ENCODE measurements at places on chromosomes 1 and 21.

DNA sequence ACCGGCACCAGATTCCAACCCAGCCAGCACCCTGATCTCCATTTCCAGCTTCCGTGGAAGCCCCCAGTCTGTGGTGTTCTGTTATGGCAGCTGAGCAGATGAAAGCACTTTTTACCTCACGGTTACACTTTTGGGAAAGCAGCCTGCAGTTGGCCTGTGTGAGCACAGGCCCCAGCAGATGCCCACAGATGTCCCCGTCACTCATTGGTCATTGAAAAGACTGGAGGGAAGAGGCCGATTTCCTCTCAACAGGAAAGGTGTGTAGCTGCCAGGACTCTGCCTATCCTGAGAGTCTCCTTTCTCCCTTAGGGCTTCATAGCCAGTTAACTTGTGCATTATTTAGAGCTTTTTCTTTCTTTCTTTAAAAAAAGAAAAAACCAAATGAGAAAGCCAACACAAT, 123.0 kb downstream of the PCBP3 start:
- no peaks in the 10 kb centered on the region for H3K36me3 ChIP-seq
- no peaks in the 10 kb centered on the region for H3K27me3 ChIP-seq
- H3K4me3 ChIP-seq = no peak overlapping the region
- H3K27ac ChIP-seq = peak overlapping the region; percentile 92
- peak; percentile 53 for DNase-seq

- no peaks in the 10 kb centered on the region for H3K27me3 ChIP-seq
- H3K36me3 ChIP-seq = peaks cover 65% of the 10 kb centered on the region
- peak; percentile 24 for DNase-seq
- no peak overlapping the region for H3K4me3 ChIP-seq
- peaks cover 23% of the 10 kb centered on the region for H3K4me1 ChIP-seq
Observed at GRCh38 chr1:224425279-224425884, 9.2 kb downstream of the WDR26 start.

GRCh38 chr1:68166348-68166747, 66.0 kb downstream of the WLS start:
- no peak for DNase-seq
- no peak overlapping the region for H3K27ac ChIP-seq
- H3K27me3 ChIP-seq = no peaks in the 10 kb centered on the region
- no peaks in the 10 kb centered on the region for H3K4me1 ChIP-seq

DNA sequence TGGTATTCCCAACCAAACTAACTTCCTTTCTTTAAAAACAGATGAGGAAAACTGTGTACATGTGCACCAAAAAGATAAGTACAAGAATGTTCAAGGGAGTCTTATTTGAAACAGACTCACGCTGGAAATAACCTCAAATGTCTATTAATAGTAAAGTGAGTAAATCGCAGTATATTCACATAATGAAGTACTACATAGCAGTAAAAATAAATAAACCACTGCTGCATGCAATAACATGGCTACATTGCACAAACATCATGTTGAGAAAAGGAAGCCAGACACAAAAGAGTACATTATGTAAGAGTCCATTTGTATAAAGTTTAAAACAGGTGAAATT, 5.2 kb upstream of the DENND2D start:
- peaks cover 59% of the 10 kb centered on the region for H3K4me1 ChIP-seq
- H3K36me3 ChIP-seq = no peaks in the 10 kb centered on the region
- H3K4me3 ChIP-seq = no peak overlapping the region
- no peaks in the 10 kb centered on the region for H3K27me3 ChIP-seq
- DNase-seq = no peak

- no peaks in the 10 kb centered on the region for H3K4me1 ChIP-seq
- H3K4me3 ChIP-seq = no peak overlapping the region
- H3K27me3 ChIP-seq = no peaks in the 10 kb centered on the region
- H3K27ac ChIP-seq = no peak overlapping the region
Observed at GRCh38 chr1:162596514-162597170, 35.1 kb downstream of the UAP1 start.

DNA sequence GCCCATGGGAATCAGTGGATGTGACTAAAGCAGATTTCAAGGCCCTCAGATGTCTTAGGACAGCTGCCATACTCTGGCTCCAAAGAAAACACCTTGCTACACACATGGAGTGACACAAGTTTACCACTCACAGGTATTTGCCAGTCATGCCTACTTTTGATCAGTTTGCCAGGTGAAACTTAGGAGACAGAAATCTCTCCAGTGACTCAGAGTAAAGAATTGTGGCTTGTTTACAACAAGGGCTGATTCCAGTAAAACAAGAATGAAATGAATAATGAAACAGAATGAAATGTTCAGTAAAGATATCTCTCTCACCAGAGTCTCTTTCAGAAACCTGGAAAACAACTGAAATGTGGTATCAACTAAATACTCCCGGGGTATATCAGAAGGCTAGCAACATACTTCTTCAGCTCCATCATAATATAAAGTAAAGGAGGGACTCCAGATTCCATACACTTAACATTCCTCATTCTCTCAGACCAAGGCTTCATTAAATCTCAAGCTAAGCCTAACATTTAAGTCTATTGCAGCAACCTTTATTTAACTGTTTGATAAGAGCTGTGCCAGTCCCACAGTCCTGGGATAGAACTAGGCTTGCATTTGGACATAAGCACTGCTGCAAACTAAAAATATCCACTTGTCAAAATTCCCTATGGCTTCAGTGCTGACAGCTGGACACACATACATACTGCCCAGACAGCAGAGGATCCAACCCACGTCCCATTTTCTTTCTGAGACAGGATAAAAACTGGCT, 143.3 kb downstream of the SIPA1L2 start:
- H3K36me3 ChIP-seq = no peaks in the 10 kb centered on the region
- H3K27ac ChIP-seq = no peak overlapping the region
- no peaks in the 10 kb centered on the region for H3K4me1 ChIP-seq
- no peaks in the 10 kb centered on the region for H3K27me3 ChIP-seq
- no peak for DNase-seq

- no peaks in the 10 kb centered on the region for H3K27me3 ChIP-seq
- H3K4me1 ChIP-seq = peaks cover 23% of the 10 kb centered on the region
- peak overlapping the region; percentile 20 for H3K27ac ChIP-seq
- no peak overlapping the region for H3K4me3 ChIP-seq
Observed at GRCh38 chr1:44318097-44319088, 36.7 kb downstream of the ERI3 start.

DNA sequence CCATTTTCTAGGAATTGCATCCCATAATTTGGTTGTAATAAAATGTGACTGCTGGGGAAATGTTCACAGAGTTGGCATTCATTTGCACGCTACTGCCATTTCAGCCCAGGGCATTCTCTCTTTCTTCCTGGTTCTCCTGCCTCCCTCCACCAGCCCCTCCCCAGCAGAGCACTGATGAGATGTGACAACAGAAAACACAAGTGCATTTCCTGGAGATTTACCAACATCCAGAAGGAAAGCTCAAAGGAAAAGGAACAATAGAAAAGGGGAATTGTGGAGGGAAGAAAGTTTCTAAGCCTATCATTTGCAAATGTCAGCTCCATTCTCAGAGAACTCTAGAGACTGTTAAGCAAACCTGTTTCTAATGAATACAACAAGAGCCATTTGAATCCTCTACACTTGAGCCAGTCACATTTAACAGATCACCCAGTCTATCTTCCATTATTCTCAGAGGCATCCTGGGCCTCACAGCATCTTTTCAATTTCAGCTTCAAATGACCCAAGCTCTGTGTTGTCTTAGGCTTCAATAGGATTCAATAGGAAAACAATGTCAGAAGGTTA, 395.6 kb upstream of the PBX1 start:
- no peak overlapping the region for H3K27ac ChIP-seq
- H3K4me1 ChIP-seq = no peaks in the 10 kb centered on the region
- no peaks in the 10 kb centered on the region for H3K36me3 ChIP-seq
- DNase-seq = no peak
- H3K4me3 ChIP-seq = no peak overlapping the region
- H3K27me3 ChIP-seq = no peaks in the 10 kb centered on the region

DNA sequence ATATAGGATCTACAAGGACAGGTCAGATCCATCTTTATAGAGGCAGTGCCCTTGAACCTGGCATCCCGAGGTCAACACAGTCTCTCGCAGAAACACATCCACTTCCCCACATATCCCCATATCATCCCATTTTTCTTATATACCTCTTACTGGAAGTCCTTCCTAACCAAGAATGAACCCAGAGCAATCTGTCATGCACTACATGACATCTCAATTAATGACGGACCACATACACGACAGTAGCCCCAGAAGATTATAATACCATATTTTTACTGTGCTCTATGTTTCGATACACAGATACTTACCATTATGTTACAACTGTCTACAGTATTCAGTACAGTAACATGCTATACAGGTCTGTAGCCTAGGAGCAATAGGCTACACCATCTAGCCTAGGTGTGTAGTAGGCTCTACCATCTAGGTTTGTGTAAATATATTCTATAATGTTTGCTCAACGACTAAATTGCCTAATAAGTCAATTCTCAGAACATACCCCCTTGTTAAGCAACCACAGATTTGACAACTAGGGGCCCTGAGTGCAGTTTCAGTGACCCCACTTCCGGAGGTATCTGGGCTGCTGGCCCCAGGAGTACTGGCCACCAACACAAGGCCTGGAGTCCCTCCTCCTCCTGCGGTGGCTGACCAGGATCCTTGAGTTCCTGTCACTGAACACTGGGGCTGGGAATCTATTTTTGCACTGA, 28.1 kb downstream of the PTPN14 start:
- H3K4me3 ChIP-seq = no peak overlapping the region
- peaks cover 12% of the 10 kb centered on the region for H3K4me1 ChIP-seq
- H3K27ac ChIP-seq = no peak overlapping the region
- no peaks in the 10 kb centered on the region for H3K36me3 ChIP-seq

DNA sequence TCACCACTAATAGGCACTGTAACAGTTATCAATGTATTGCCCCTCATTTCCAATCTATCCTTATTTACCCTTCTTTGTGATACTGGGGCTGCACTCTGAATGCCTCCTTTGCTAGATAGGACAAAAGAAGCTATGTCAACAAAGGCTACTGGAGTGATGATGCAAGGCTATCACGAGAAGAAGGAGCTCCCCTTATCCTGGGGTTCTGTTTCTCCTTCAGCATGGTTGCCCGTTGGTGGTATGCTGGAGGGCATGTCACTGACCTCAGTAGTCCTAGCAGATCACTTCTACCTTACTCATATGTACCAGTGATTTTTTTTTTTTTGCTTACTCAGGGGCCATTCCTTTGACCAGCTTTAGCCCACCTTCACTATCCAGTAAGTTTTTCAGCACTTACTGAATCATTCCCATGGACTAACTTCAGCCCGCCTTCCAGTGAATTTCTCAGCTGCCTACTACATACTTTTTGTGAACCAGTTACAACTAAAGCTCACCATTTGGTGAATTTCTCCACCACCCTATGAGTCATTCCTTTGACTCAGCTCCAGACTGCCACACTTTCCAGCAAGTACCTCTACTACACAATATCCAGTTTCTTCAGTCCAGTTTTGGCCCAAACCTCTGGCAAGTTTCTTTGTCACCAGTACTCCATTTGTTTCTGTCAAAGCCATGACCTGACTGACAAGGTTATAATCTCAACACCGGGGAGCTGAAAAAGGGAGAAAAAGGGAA, 944.5 kb downstream of the KCNT2 start:
- H3K4me3 ChIP-seq = no peak overlapping the region
- no peaks in the 10 kb centered on the region for H3K4me1 ChIP-seq
- H3K27me3 ChIP-seq = no peaks in the 10 kb centered on the region
- H3K36me3 ChIP-seq = no peaks in the 10 kb centered on the region
- H3K27ac ChIP-seq = no peak overlapping the region

GRCh38 chr1:193417945-193418744, 231.7 kb upstream of the B3GALT2 start:
- H3K27ac ChIP-seq = peak overlapping the region; percentile 67
- DNase-seq = peak; percentile 73
- no peaks in the 10 kb centered on the region for H3K27me3 ChIP-seq
- peak overlapping the region; percentile 76 for H3K4me3 ChIP-seq
- peaks cover 13% of the 10 kb centered on the region for H3K36me3 ChIP-seq

- H3K27me3 ChIP-seq = no peaks in the 10 kb centered on the region
- no peaks in the 10 kb centered on the region for H3K36me3 ChIP-seq
- peak overlapping the region; percentile 89 for H3K27ac ChIP-seq
- H3K4me1 ChIP-seq = peaks cover 14% of the 10 kb centered on the region
- DNase-seq = peak; percentile 82
Observed at GRCh38 chr1:182259229-182259872, 132.2 kb downstream of the GLUL start.

GRCh38 chr1:221583465-221583864, 158.4 kb downstream of the DUSP10 start:
- no peaks in the 10 kb centered on the region for H3K36me3 ChIP-seq
- H3K4me1 ChIP-seq = no peaks in the 10 kb centered on the region
- peaks cover 23% of the 10 kb centered on the region for H3K27me3 ChIP-seq
- H3K4me3 ChIP-seq = no peak overlapping the region
- no peak for DNase-seq

DNA sequence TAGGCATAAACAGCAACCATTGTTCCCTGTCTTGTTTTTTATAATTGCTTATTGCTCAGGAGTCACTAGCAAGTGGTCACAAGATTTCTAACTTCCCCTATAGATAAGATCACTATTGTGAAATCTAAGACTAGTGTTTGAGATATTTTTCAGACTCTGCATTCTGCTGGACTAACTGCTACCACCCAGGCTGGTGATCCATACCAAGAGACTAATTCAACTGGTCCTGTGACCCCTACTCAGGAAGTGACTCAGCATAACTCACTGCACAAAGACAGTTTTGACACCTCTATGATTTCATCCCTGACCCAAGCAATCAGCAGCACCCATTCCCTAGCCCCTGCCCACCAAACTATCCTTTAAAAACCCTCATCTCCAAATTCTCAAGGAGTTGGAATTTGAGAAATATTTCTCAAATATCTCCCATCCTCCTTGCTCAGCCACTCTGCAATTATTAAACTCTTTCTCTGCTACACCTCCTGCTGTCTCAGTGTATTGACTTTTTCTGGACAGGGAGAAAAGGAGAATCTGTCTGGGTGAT, 52.7 kb downstream of the TRIM33 start:
- H3K4me1 ChIP-seq = peaks cover 16% of the 10 kb centered on the region
- peaks cover 60% of the 10 kb centered on the region for H3K36me3 ChIP-seq
- no peak overlapping the region for H3K4me3 ChIP-seq
- no peak for DNase-seq
- peak overlapping the region; percentile 42 for H3K27ac ChIP-seq
- H3K27me3 ChIP-seq = no peaks in the 10 kb centered on the region

DNA sequence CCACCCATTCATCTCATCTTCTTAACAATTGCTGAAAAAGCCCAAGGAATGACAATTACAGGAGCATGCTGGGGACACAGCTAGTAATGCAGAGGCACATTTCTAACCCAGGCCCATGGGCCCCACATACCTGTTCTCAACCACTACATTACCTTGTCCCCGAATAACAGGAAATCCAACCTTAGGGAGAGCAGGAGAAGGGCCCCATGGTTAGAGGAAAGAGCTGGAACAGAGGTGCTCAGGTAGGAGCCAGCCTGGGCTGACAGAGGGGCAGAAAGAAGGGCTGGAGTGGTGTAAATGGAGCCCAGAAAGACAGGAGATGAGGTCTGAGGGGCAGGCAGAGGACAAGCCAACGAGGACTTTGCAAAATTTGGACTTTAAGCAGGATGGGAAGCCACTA, 11.4 kb upstream of the S100A8 start:
- no peak for DNase-seq
- peaks cover 2% of the 10 kb centered on the region for H3K4me1 ChIP-seq
- H3K27me3 ChIP-seq = peaks cover 6% of the 10 kb centered on the region

Data from activated CD4-positive, alpha-beta T cell treated with anti-CD3 and anti-CD28 coated beads, Interleukin-2, amount 10 ng/mL, durations not matched to agents 24 days and 14 days (primary cell).